Activated CD4-positive, alpha-beta T cell treated with anti-CD3 and anti-CD28 coated beads, Interleukin-2, amount 50 U/mL, for 1 hour (primary cell): ENCODE measurements at places on chromosomes 4 and X.

GRCh38 chr4:188650516-188650915, 511.3 kb downstream of the TRIML1 start:
- DNase-seq, result no peak

GRCh38 chr4:78735697-78736096, 40.5 kb upstream of the BMP2K start:
- no peak for DNase-seq

GRCh38 chr4:3266076-3266475, 17.1 kb downstream of the MSANTD1 start:
- DNase-seq, result no peak

DNA sequence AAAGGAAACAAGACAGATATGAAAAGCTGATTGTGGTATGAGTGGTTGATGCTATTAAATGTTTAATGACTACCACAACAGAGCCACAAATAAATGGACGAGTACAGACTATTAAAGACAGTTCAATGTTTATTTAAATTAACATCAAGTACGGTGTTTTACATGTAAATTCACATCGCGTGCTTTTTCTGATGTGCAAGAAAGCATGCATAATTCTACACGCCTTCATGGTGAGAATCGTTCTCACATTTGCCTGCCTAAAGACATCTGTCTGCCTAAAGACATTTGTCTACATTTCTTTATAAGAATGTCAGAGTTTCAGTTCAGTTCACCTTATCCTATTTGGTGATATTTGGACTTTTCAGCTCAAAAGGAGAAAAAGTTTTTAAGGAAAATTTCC, 7.3 kb upstream of the GPR143 start:
- no peak for DNase-seq

- DNase-seq, result no peak
Observed at GRCh38 chr4:4712800-4713528, 146.5 kb upstream of the MSX1 start.

DNA sequence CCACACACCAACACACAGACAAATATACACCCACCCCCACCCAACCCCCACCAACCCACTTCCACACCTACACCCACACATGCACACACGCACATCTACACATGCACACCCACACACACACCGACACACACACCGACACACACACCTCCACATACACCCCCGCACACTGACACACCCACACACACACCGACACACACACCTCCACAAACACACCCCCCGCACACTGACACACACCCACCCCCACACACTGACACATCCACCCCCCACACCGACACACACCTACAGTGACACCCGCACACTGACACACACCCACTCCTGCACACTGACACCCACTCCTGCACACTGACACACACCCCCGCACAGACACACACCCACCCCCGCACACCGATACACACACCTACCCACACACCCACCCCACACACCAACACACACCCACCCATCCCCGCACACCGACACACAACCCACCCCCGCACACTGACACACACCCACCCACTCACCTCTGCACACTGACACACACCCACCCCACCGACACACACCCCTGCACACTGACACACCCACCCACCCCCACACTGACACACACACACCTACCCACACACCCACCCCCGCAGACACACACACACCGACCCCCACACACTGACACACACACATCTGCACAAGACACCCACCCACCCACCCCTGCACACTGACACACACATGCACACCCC, 31.1 kb downstream of the FGFRL1 start:
- DNase-seq, result no peak

DNA sequence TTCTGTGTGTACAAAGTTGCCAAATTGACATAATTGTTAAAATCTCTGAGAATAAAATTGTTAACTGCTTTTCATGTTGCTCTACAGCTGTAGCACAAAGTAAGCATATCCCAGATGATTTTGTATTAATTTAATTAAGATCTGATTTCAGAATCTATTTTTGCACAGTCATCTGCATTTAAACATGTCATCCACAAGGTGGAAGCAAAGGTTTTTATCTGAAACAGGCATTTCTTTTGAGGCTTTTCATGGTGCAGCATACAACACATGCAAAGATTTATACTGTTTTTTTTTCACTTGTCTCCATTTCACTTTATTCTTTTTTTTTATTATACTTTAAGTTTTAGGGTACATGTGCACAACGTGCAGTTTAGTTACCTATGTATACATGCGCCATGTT, 51.2 kb downstream of the GC start:
- DNase-seq, result no peak

GRCh38 chr4:154416190-154416547, 75.4 kb downstream of the DCHS2 start:
- no peak for DNase-seq
